ENCODE measurements at places on chromosomes 1 and 21.
A peak's percentile ranks its signal among the peaks of the same experiment; 100 is the strongest.

GRCh38 chr1:147641695-147642592 lies 28.4 kb downstream of the ACP6 start:
- DNase-seq, result peak; percentile 33

GRCh38 chr1:160162931-160163330 lies 11.5 kb downstream of the ATP1A4 start:
- no peak for DNase-seq

DNA sequence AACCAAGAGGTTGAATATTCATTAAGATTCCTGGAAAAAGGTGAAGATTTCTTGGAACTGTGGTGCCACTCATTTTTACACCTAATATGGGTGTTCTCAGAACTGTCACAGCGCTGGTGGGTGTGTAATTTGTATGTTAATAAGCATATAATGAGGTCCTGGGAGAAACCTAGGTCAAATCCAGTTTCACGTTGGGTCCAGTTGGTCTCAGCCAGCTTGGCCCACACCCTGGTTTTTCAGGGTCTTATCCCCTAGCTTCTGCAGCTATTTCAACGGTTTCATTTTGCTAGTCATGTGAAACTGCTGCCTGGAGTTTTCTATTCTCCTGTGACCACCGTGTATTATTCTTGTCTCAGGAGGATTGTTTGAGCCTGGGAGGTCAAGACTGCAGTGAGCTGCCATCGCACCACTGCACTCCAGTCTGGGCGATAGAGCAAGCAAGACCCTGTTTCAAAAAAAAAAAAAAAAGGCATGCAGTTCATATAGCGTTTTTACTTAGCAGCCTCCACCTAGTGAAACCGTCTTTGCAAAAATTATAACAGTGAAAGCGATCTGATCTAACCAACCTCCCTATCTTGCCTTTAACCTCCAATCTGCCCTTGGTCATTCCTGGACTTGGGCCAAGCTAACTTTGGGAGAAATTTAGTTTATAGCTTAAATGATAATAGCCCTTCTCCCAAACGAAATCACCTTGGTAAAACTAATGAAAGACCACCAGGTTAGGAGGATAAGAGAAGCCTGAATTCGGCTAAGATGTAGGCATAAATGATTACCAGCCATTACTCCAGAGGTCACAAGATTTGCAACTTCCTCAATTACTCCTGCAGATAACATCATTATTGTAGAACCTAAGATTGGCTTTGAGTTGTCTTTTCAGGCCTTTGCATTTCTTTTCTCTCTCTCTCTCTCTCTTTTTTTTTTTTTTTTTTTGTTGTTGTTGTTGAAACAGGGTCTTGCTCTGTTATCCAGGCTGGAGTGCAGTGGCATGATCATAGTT lies 44.0 kb downstream of the PTAFR start:
- DNase-seq, result no peak

DNA sequence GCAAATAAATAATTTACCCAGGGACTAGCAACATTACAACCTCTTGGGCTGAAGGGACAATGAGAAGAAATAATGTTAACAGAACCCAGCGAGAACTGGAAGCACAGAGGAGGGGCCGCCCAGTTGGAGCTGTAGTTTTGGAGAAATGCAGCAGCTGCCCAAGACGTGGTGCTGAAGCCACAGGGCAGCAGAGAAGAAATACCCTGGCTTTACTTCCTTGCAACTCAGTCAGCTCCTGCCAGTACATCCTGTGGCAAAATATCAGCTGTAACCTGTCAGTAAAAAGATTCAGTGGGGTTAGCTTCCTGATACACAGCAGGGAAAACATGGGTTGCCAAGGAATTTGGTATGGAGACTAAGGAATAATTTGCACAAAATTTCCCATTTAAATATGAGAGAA lies 283.6 kb upstream of the USP25 start:
- no peak for DNase-seq

- DNase-seq, result no peak
Measured at GRCh38 chr1:28416509-28417194, 47.1 kb downstream of the PHACTR4 start.

GRCh38 chr1:24892188-24893153 lies 37.6 kb downstream of the RUNX3 start:
- DNase-seq, result no peak

- no peak for DNase-seq
Measured at GRCh38 chr1:192602757-192603156, 27.2 kb downstream of the RGS1 start.

- no peak for DNase-seq
Measured at GRCh38 chr1:22953057-22953739, 19.5 kb downstream of the LACTBL1 start.

DNA sequence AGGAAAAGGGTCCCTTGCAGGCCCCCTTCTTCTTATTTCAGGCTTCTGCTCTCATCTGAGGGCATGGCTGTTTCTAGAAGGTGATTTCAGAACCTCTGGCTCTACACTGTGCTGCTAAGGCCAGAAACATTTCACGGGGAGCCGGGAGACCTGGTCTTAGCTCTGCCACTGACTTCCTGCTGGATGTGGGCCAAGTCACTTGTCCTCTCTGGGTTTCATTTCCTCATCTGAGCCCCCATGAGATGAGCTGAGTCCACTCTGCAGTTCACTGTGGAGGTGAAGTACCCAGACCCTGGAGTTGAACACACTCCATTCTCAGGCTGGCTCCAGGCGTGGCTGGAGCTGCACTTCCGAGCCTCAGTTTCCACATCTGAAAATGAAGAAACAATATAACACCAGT lies 2.1 kb downstream of the PADI1 start:
- DNase-seq, result peak; percentile 31

DNA sequence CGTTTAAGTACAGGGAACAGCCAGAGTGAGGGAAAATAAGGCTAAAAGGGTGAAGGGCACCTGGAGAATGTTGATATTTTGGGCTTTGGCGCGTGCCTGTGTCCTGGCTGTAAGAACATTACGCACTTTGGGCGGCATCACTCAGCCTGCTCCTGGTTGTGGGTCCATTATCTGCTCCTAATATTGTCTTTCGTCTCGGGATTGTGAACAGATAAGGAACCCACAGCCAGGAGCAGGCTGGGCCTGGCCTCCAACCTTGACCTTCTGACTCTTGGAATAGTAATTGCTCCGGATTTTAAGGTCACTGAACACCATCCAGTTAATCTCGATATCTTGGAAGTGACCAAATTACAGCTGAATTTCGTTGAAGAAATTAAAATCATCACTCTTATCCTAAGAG lies 61.9 kb downstream of the TCP10L start:
- no peak for DNase-seq

GRCh38 chr1:55192093-55192492 lies 23.1 kb downstream of the USP24 start:
- DNase-seq, result no peak

- no peak for DNase-seq
Measured at GRCh38 chr1:27623327-27624212, 11.4 kb downstream of the FGR start.

DNA sequence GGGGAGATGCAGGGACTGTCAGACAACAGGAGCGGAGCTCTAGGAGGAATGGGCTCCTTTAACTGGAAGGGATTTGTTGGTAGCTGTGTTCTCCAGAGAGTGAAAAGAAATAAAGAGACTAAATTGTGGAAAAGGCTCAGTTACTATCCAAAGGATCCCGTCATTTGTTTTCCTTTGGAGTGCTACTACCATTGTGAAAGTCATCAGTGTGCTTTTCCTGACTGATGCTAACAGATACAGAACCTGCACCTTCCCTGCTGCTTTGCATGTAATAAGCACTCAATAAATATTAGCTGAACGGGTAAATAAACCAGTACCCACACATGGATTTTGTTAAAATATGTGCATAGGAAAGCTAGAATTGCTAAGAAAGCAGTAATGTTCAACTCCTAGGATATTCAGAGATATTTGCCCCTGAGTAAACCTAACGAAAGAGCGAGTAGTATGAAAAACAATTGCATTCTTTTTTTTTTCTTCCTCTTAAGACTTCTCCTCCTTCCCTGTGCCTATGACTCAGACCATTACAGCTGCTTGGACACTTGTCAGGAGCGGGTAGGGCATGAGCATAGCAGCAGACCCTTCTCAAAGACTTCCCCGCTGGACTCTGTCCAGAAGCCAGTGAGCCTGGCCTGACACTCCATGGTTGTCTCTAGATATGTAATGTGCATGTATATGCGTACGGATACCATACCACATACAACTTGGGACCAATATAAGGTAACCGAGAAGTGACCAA lies 41.7 kb downstream of the PTGFRN start:
- DNase-seq, result no peak

- DNase-seq, result no peak
Measured at GRCh38 chr1:58220836-58221472, 325.6 kb downstream of the OMA1 start.

Data from CD8-positive, alpha-beta memory T cell (primary cell).